ENCODE measurements at places on chromosomes 5 and 9.
A peak's percentile ranks its signal among the peaks of the same experiment; 100 is the strongest.

GRCh38 chr5:118553662-118554061 is 434.7 kb downstream of the DTWD2 start:
- no peak for DNase-seq

DNA sequence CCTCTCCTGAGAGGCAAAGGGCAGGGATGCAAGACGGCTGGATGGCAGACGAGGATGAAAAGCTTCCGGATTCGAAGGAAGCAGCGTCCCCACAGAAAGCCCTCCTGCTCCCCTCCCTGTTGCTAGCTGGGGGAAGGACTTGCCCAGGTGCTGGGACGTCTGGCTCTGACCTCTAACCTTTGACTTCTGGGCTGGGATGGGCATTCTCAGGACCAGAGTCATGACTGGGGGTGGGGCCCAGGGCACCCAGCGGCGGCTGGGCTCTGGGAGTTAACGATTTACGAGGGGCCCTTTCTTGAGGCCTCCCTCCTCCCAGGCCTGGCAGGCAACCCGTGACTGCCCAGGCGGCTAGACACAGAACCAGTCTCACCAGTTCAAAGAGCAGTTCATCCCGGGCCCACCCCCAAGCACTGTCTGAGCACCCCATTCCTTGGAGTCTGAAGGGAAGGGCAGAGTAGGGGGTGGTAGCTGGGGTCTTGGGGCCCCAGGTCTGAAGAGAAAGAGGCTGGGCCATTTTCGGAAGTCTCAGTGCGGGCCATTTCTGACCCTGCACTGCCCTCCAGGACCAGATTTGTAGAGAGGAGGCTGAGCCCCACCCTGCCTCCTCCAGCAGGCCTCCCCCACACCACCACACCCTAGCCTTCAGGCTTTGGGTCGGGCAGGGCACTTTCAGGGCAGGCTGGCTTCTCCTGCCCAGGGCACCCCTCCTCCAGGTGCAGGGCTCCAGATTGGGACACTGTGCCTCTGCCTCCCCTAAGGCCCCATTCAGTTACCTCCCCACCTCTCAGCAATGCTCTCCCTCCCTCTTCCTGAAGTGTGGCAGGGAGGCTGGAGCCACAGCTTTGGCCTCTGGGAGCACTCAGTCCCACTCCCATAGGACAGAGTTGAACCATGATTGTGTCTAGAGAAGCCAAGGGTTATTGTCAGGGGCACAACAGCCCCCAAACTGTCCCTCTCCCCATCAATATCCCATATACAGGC is 5.0 kb upstream of the CXXC5 start:
- DNase-seq = peak; percentile 11

- DNase-seq = no peak
Observed at GRCh38 chr9:77180056-77180455, 2.7 kb downstream of the VPS13A start.

DNA sequence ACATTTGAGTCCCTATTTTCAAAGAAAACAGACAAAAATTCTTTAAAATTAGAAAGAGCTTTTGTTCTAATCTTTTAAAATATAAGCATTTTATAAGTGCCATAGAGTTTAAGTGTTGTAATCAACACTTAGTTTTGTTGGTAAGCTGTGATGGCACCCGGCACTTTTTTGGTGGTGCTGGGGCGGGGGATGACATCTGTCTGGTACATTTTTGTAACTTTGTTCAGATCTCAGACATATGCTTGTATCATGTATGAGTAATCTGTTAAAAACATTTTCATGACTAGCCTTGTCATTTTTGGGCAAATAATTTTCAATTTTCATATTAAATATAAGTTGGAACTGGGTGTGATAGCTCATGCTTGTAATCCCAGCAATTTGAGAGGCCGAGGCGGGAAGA is 51.7 kb downstream of the UBAP1 start:
- no peak for DNase-seq

GRCh38 chr5:72397836-72398235 is 77.7 kb downstream of the PTCD2 start:
- no peak for DNase-seq

DNA sequence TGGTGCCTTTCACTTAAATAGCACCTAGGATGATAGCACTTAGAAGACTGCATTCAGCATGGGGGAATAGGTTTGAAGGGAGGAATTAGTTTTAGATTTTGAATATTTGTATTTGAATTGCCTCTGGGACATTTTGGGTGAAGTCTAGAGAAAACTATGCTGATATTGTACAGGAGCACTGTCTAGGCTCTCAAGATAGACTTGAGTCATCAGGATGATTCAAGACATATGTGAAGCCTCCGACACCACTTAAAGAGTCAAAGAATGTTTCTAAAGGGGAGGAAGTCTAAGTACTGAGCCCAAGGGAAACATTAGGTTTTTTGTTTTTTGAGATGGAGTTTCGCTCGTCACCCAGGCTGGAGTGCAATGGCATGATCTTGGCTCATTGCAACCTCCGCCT is 63.9 kb upstream of the CCDC180 start:
- DNase-seq = no peak

- DNase-seq = no peak
Observed at GRCh38 chr5:43410414-43410813, 1.8 kb downstream of the CCL28 start.

DNA sequence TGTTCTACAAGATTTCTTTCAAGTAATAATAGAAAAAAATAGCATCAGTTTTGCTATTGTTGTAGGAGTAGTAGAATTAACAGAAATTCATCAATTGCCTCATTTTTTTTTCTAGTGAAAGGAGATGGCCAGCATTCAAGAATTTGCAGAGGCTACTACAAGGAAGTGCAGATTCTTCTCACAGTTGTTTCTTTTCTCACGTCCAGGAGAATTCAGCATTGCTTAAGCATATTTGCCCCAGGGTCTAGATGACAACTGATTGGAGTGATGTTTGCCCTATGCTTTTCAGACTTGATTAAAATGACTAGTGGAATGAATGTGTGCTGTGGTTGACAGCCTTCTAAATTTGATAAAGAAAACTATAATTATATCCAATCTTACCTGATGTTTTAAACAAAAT is 46.6 kb upstream of the SLC12A2 start:
- DNase-seq = no peak

- no peak for DNase-seq
Observed at GRCh38 chr5:155125551-155126095, 112.1 kb downstream of the KIF4B start.

- no peak for DNase-seq
Observed at GRCh38 chr9:135023088-135023785, 64.2 kb upstream of the OLFM1 start.

GRCh38 chr9:18366184-18366583 is 107.8 kb upstream of the ADAMTSL1 start:
- no peak for DNase-seq

DNA sequence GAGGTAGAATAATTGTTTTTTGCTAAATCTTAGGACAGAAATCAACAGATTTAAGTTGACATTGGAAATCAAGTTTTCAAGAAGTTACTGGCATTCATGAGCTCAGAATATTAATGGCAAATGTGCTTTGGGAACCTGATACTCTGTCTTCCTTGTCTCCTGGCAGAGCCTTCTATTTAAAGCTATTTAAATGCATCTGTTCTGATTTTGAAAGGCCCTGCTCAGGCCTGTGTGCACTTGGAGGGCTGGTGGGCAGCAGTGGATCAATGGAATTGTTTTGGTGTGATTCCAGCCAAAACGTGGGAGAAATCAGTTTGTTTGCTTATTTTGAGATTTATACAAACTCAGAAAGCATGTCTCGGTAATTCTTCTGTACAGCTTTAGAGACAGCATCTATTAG is 38.5 kb downstream of the FBXL7 start:
- DNase-seq = no peak

DNA sequence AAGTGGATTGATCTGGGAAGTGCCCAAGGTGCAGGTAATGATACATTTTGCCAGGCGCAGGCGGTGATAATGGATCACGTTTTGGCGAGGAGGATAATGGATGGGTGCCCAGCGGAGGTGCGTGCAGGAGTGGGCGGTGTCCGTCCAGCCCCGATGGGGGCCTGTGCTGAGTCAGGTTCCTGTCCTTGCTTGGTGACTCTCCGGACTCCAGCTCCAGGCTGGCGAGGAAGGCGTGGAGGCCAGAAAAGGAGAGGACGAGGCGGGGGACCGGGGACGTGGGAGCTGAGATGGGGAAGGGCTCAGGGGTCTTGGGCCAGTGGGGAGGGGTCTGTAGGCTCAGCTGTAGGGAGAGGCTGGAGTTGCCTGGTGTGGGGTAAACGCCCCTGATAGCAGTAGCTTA is 268.3 kb downstream of the PBX3 start:
- no peak for DNase-seq

DNA sequence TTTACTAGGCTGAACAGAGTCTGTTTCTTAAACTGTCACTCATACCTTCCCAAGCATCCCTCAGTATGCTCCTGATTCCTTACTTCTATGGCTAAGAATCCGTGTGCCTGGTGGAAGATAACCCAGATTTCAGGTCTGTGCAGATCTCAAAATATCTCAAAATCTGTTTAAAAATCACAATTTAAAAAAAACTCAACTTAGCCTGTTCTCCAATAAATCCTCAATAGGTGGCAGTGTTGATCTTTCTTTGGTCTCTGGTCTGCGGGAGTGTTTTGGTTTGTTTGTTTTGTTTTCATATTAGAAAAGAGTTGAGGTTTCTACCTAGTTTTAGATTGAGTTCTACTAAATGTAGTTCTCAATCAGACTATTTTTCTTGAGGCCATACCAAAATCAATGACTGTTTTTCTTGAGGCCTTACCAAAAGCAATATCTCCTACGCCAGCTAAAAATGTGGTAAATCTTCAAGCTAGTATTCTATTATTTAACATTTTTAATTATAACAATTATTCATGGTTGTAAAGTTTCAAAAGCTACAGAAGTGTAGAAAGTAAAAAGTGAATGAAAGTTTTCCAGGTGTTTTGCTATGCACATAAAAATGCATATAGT is 57.9 kb downstream of the TGFBR1 start:
- no peak for DNase-seq

- DNase-seq = no peak
Observed at GRCh38 chr9:107142430-107142829, 140.6 kb upstream of the RAD23B start.

DNA sequence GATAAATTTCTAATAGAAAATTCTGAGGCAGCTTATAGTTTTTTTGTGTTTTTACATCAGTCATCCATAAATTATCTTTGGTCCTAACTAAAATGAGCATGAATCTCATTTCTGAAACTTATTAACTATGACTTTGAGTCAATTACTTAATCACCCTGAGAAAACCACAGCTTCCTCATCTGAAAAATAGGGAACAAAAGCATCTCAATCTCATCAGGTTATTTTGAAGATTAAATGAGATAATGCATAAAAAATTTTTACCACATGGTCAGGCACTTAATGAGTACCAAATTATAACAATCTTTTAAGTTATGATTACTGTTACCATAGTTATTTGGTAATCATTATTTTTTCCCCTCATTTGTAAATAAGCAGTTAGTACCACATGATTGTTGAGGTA is 279.1 kb downstream of the MAST4 start:
- no peak for DNase-seq

GRCh38 chr5:147756566-147756965 is 26.0 kb downstream of the JAKMIP2 start:
- DNase-seq = no peak

DNA sequence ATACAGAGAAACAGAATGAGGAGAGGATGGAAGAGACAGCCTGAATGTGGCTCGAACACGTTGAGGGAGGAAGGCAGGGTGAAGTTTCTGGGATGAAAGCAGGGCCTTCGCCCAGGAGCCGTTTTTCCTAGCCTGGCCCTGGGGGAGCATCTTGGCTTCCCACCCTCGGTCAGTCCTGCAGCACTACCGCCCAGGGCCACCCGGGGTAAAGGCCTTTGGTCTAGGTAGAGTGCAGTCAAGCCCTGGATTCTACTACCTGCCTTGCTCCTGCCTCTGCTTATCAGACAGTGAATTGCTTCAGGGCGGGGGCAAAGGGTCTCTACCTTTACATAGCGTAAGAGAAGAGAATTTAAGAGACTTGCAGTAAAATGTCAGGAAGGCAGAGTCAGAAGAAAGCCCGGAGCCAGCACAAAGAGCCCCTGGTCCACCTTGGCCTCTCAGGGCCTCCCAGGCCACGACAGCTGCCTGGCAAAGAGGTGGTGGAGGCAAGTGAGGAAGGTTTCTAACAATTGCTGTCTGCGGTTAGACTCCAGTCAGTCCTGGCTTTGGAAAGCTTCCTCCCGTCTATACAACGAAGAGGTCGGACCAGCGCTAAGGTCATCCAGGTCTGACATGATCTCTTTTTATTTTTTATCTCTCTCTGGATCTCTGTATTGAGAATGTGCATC is 17.9 kb downstream of the COL15A1 start:
- no peak for DNase-seq

GRCh38 chr9:89173072-89173471 is 5.5 kb downstream of the SHC3 start:
- no peak for DNase-seq
